ENCODE measurements at places on chromosomes 12 and 14.
A peak's percentile ranks its signal among the peaks of the same experiment; 100 is the strongest.

GRCh38 chr14:77556946-77557345 is 58.3 kb upstream of the ISM2 start:
- DNase-seq, result no peak

GRCh38 chr14:54481695-54482094 is 7.1 kb downstream of the GMFB start:
- DNase-seq, result no peak

GRCh38 chr12:97380440-97380839 is 82.2 kb upstream of the RMST start:
- DNase-seq, result no peak

- DNase-seq, result no peak
Measured at GRCh38 chr12:34393821-34394150, 371.5 kb downstream of the ALG10 start.

- no peak for DNase-seq
Measured at GRCh38 chr14:89219051-89219450, 198.0 kb downstream of the FOXN3 start.

GRCh38 chr12:52371716-52372115 is 4.4 kb upstream of the KRT85 start:
- DNase-seq, result no peak

DNA sequence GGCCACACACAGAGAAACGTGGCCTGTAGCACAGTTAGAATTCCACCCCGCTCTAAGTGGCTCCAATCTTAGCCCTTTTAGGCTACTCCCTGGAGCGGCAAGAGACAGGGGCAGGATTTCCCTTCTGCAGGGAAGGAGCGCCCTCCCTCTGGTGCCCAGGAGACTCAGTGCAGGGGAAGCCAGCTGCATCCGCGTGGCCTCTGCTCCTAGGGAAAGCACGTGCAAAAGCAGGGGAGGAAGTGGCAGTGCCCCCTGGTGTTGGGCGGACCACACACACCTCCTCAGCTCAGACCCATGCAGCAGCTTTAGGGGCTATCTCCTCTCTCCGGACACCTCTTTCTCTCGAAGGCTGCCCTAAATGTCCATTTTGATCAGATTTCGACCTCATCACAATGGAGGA is 50.0 kb downstream of the SPRING1 start:
- peak; percentile 73 for DNase-seq

DNA sequence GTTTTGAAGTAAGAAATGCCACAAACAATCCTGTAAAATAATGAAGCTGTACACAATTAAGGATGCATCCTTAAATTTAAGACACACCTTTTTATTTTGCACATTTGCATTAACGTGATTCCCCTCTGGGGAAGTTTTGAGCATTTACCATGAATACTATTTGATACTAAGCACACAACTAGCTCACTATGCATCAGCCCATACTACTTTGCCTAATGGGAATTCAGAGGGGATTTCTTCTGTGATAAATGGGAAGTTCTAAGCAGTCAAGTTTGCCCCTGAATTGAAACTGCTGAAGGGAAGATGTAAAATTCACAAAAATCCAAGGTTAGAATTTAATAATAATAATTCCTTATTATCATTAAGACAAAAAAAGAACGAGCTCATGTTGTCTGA is 27.4 kb downstream of the SINHCAF start:
- no peak for DNase-seq

DNA sequence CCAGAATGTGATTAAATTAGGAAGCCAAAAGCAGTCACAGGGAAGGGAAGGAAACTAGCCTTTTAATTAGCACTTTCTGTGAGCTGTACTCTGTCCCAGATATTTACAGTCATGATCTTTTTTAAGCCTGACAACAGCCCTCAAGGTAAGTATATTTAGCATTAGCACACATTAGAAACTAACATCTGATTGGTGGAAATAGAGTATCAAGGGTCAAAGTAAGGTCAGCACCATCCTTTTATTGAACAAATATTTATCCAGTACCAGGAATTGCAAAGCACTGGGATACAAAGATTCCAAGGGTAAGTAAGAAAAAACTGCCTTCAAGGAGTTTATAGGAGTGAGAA is 28.2 kb downstream of the RPGRIP1 start:
- no peak for DNase-seq

DNA sequence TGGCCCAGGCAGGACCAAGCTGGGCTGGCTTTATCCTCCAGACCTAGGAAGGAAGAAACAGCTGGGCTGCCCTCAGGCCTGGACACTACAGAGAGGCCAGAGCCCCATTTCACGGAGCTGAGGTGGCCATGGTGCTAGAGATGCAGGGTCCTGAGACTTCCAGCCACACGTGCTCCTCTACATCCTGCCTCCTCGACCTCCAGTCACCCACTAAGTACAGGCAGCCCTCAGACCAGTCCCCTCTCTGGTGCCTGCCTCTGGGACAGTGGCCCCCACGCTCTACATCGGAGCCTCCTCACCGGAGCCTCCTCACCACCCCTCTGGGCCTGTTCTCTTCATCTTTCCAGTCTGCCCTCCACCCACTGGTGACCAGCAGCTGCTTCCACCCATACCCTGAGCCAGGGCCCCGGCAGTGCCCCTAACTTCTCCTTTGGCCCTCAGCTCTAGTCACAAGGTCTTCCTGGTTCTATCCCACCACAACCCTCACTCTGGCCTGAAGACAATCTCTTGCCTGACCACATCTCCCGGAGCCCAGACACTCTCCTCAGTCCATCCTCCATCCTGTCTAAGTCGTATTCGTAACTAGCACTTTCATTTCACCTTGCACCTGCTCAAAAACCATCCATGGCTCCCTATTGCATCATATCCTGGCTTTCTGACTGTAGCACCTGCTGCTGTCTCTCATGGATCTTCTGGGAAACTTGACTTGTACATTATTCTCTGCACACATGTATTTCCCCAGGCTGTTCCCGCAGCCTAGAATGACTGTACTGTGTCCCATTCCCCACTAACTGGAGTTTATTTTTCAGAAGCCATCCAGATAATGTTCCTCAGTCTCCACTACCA is 43.9 kb downstream of the DIO3 start:
- DNase-seq, result no peak

- DNase-seq, result no peak
Measured at GRCh38 chr12:118706437-118706836, 274.9 kb upstream of the SRRM4 start.

DNA sequence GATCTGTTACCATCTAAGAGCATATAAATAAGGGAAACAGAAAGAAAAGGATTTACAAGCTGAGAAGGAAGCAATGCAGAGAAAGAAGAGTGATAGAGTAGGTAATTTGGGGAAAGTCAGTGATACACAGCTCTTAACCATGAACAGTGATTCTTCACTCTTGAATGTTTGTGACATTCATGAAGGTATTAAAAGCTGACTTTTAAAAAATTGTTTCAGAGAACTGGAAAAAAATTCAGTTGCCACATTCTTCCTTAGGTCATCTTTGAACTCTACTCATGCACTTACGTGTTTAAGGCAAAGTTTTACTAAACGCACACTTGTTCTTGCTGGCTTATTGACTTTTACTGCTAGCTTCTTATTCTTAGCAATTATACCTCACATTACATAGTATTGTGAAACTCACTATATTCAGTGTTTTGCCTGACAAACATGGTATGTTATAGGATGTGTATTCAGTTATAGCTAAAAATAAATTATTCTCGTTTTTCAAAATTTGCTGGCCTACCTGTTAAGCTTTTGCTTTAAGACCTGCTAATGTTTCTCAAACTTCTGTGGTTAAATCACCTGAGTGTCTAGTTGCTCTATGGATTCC is 10.9 kb downstream of the HIF1A start:
- no peak for DNase-seq

- no peak for DNase-seq
Measured at GRCh38 chr14:24238123-24238522, 4.3 kb downstream of the TINF2 start.

DNA sequence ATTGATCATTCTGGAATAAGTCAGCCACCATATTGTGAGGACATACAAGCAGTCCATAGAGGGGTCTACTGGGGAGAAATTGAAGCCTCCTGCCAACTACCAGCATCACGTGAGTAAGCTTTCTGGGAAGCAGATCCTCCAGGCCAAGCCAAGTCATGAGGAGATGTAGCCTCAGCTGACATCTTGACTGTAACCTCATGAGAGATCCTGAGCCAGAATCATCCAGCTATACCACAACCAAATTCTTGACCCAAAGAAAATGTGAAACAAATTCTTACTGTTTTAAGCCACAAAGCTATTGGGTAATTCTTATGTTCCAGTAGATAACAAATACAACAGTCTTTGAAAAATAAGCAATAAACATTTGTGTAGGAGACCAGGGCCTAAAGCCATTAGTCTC is 479.4 kb upstream of the DCN start:
- DNase-seq, result no peak

- no peak for DNase-seq
Measured at GRCh38 chr12:88706286-88706685, 126.0 kb upstream of the KITLG start.

GRCh38 chr14:101953151-101953550 is 11.2 kb upstream of the DYNC1H1 start:
- DNase-seq, result no peak

- DNase-seq, result peak; percentile 4
Measured at GRCh38 chr12:53102883-53103807, at the start of gene SOAT2. TSS of gene SOAT2 (plus strand) at chr12:53103486. CDS start at chr12:53103578, 92 bp downstream.

- DNase-seq, result no peak
Measured at GRCh38 chr14:90759370-90760077, 56.7 kb downstream of the TTC7B start.

DNA sequence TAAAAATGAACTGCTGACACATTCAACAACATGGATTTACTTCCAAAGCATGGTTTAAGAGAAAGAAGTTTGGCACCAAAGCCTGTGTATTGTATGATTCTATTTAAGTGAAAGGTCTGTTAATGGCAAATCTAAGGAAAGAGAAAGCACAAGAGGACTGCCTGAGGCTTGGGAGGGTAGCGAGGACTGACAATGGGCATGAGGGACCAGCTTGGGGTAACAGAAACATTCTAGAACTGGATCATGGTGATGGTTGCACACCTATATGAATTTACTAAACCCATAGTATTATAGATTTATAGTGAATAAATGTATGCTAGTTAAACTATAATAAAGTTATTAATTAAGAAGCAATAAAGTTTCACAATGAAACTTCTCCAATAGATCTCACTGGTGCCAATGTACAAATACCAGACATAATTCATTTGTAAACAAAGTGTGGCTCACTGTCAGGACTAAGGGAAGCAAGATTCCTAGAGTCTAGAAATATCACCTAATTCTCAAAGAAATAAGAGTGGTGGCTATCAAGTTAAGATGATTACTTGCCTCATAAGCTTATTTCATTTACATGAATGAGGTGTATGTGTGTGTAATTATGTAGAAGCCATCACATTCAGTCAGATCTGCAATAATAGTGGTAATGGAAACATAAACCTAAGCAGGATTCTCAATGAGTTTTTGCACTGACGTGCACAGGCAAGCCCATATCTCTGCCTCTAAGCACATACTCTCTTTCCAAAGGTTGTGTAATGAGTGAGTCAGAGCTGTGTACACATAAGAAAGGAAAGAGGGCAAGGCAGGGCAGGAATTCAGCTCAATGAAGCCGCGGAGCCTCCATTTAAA is 353.4 kb downstream of the KCNH5 start:
- DNase-seq, result peak; percentile 20

Data from HEK293T (cell line).